Sigmoid colon (tissue), 7 donors: ENCODE measurements at places on chromosomes 3 and 15.

DNA sequence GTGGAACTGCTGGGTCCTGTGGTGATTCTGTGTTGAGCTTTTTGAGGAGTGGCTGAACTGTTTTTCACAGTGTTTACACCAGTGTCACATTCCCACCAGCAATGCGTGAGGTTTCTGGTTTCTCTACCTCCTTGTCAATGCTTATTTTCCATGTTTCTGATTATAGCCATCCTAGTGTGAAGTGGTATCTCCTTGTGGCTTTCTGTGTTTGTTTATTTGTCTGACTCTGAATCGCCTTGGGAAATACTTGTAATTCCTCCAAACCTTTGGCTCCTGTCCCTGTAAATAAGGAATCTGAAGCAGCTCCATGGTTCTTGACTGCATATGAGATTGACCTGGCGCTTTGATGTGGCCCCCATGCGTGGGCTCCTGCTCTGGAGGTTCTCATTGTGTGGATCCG lies 20.6 kb downstream of the FAN1 start:
- H3K27ac ChIP-seq, result no peak overlapping the region
- no peaks in the 10 kb centered on the region for H3K27me3 ChIP-seq
- no peak for DNase-seq
- H3K4me1 ChIP-seq, result no peaks in the 10 kb centered on the region

DNA sequence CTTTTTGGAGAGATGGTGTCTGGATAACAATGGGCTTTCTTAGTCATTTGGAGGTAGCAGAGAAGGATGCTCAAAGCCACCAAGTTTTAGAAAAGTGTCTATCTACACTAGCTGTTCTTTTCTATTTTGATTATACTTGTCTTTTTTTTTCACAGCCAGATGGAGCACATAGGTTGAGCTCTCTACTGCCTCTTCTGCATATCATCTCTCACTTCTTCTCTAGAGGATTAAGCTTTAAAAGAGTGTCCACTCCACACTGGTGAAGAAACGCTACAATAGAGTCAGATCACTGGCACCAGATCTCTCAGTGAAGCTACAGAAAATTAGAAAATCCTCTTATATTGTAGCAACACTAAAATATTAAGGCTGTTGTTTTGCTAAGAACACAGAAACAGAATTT lies 145.3 kb upstream of the MBNL1 start:
- H3K4me1 ChIP-seq, result peaks cover 37% of the 10 kb centered on the region
- no peaks in the 10 kb centered on the region for H3K27me3 ChIP-seq
- H3K27ac ChIP-seq, result no peak overlapping the region
- no peak for DNase-seq
- H3K4me3 ChIP-seq, result no peak overlapping the region
- no peaks in the 10 kb centered on the region for H3K36me3 ChIP-seq

- no peaks in the 10 kb centered on the region for H3K27me3 ChIP-seq
- DNase-seq, result peak; percentile 82
- H3K36me3 ChIP-seq, result peaks cover 2% of the 10 kb centered on the region
- peak within 1 kb of the TSS; percentile 97 for H3K4me3 ChIP-seq
Measured at GRCh38 chr3:50617096-50617791, at the start of gene MAPKAPK3. TSS of gene MAPKAPK3 (plus strand) at chr3:50617151. CDS start at chr3:50617566, 415 bp downstream.

DNA sequence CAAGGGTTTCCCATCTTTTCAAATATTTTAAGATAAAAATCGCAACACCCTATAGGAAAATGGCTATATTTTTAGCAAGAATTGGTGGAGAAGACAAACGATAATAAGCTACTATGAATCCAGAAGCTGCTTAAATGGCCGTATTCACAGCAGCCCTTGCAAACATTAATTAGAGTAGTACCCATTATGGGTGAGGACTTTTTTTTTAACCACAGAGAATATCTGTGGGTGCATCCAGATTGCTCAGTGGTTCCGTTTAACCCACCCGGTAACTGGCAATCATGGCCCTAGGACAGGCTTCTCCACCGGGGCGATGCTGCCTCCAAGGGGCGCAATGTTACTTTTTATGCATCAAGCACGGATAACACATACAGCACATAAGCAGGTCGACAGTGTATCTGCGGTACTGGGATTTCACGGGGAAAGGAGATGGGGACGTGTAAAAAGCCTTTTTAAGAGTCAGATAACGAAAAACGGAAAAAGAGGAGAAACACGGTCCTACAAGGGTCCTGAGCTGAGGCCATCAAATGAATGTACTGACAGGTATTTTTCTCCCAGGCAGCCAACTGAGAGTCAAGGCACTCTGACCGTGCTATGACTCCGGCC lies 968 bp upstream of the TMEM266 start:
- H3K27ac ChIP-seq, result no peak overlapping the region
- peak overlapping the region; percentile 45 for H3K4me3 ChIP-seq
- H3K36me3 ChIP-seq, result no peaks in the 10 kb centered on the region
- H3K27me3 ChIP-seq, result peaks cover 22% of the 10 kb centered on the region
- peaks cover 15% of the 10 kb centered on the region for H3K4me1 ChIP-seq
- no peak for DNase-seq

GRCh38 chr3:11307830-11308432 lies 35.7 kb downstream of the ATG7 start:
- no peak overlapping the region for H3K4me3 ChIP-seq
- no peaks in the 10 kb centered on the region for H3K4me1 ChIP-seq
- peaks cover 85% of the 10 kb centered on the region for H3K36me3 ChIP-seq
- no peak for DNase-seq

DNA sequence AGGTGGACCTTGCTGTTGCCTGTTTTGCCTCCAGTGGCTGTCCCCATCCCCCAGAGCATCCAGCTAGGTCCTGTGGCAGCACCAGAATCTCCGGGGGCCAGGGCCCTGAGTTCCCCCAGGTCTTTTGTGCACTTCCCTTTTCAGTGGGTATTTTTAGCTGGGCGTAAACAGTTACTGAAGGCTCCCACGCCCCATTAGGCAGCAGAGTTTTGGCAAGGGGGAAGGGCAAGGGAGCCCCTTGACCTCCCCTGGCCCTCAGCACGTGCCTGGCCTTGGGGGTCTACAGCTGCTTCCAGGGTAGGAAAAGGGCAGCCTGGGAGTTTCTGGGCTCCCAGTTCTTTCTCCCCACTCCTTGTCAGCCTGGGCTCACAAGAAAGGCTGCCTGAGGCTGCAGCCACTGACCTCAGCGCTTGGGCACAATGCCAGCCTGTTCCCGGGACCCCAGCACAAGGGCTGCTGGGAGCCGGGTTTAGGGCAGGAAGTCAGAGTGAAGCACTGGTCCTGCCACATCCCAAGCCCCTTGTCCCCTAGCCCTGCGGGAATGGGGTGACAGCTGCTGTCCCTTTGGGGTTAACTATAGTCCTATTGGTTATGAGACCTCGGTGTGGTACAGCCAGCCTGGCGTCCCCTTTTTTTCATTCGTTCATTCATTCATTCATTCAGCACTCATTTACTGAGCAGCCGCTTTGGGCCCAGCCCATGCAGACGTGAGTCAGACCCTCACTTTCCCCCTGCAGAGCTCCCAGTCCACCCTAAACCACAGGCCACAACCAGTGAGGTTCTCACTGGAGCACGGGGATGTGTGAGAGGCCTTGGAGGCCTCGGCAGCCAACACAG lies 8.4 kb downstream of the CSK start:
- H3K4me3 ChIP-seq, result no peak overlapping the region
- no peaks in the 10 kb centered on the region for H3K27me3 ChIP-seq
- H3K4me1 ChIP-seq, result no peaks in the 10 kb centered on the region
- no peaks in the 10 kb centered on the region for H3K36me3 ChIP-seq

DNA sequence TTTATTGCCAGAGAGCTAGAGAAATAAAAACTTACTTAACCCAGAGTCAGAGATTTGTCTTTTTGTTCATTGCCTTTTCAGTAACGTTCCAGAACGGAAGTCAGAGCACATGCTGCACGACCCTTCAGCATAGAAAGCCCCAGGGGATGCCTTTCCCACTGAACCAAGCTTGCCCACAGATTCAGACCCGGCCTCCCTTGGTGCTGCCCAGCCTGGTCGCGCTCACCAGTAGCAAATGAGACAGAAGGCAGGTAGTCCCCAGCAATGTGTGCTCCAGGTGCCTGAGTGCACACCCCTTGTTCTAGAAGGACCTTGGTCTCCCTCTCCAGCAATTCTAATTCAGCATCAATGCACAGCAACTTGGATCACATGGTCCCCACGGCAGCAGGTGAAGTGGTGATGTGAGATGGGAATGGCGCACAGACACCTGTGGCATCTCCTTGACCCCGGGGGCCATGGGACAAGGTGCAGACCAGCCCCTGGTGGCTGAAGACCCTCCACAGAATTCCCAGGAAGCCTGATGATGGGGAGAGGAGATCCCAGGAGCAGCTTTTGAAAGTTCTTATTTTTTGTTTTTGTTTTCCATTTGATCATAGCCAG lies 91.8 kb upstream of the IQSEC1 start:
- no peak overlapping the region for H3K27ac ChIP-seq
- H3K4me3 ChIP-seq, result no peak overlapping the region
- no peaks in the 10 kb centered on the region for H3K27me3 ChIP-seq
- no peaks in the 10 kb centered on the region for H3K4me1 ChIP-seq

DNA sequence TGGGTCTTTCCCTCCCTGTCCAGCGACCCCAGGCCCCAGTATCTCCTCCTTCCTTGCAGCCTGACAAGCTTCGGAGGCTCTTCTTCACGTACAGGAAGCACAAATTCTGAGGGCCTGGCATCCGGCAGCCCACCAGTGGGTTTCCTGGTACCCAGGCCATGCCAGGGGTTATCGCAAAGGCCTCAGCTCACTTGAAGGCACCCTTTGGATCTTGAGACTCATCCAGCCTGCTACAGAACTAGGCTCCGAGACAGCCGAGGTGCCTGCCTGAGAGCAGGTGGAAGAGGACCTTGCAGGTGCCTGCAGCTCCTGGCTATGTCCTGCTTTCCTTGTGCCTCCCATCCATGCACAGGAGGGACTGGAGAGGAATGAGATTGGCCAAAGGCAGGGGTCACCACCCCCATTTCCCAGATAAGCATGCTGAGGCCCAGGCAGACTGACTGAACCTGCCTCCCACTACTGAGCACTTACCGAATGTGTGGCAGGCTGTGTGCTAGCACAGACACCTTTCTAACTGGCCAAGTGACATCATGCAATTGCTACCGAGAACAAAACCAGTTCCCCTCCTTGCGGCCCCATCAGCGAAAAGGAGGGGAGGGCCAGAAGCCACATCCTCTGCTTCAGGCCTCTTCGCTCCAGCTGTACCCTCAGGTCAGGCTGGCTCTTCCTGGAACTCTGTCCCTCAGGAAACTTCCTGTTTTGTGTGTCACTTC lies 11.2 kb downstream of the SH2D7 start:
- H3K36me3 ChIP-seq, result no peaks in the 10 kb centered on the region
- no peak overlapping the region for H3K27ac ChIP-seq
- H3K4me3 ChIP-seq, result no peak overlapping the region

- no peaks in the 10 kb centered on the region for H3K36me3 ChIP-seq
- no peaks in the 10 kb centered on the region for H3K4me1 ChIP-seq
- no peak for DNase-seq
- H3K27me3 ChIP-seq, result no peaks in the 10 kb centered on the region
- H3K4me3 ChIP-seq, result no peak overlapping the region
- no peak overlapping the region for H3K27ac ChIP-seq
Measured at GRCh38 chr3:54257125-54257720, 134.9 kb downstream of the CACNA2D3 start.

GRCh38 chr15:62103431-62103830 lies 36.7 kb downstream of the C2CD4A start:
- H3K4me3 ChIP-seq, result no peak overlapping the region
- no peaks in the 10 kb centered on the region for H3K27me3 ChIP-seq
- no peak for DNase-seq
- H3K4me1 ChIP-seq, result no peaks in the 10 kb centered on the region

DNA sequence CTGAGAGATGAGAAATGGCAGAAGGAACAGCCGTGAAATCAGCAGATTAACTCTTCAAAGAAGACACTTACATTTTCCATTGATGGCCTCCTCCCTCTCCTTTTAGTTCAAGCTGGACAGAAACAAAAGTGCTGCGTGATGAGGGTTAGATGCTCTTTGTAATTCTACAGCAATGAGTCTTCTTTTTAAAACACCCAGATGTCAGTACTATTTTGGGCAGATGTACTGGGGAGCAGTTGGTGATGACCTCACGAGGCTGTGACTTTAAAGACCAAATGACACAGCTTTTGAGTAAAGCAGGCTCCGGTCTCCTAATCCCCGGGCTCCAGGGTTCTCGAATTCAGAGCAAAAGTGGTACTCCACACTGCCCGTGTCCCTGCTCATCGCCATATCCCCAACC lies 198.2 kb downstream of the SLCO3A1 start:
- H3K27ac ChIP-seq, result no peak overlapping the region
- H3K4me3 ChIP-seq, result no peak overlapping the region
- no peaks in the 10 kb centered on the region for H3K36me3 ChIP-seq
- no peak for DNase-seq
- no peaks in the 10 kb centered on the region for H3K27me3 ChIP-seq
- no peaks in the 10 kb centered on the region for H3K4me1 ChIP-seq

DNA sequence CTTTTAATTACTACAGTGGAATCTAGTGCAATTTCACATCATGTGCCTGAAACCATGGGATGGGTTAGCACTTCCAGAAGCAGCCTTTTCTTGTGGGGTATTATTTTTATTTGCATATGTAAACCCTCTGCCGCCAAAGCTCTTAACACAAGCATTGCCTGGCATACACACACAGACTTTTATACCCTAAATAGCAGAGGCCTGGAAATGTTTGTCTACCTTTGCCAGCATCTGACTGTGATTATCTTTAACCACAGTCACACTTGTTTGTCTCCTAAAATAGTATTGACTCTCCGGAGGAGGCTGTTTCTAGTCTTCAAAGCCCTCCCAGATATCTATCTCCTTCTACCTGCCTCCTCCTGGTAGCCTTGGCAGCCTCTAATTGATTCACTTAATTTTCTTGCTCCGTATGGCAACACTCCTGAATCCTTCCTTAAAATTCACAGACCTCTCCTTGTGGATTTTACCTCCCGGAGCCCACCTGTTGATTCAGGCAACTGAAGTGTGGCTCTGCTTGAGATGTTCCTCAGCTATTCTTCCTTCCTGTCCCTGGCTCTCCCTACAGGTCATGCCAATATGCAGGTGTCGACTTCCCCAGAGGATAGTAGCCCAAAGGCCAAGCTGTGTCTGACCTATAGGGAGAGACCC lies 127.1 kb upstream of the UMPS start:
- peaks cover 12% of the 10 kb centered on the region for H3K4me1 ChIP-seq
- no peak overlapping the region for H3K27ac ChIP-seq
- DNase-seq, result no peak
- H3K4me3 ChIP-seq, result no peak overlapping the region

- H3K4me3 ChIP-seq, result no peak overlapping the region
- no peak overlapping the region for H3K27ac ChIP-seq
- peaks cover 6% of the 10 kb centered on the region for H3K4me1 ChIP-seq
- peaks cover 99% of the 10 kb centered on the region for H3K36me3 ChIP-seq
- H3K27me3 ChIP-seq, result no peaks in the 10 kb centered on the region
Measured at GRCh38 chr15:70055601-70056051, 42.1 kb downstream of the TLE3 start.

DNA sequence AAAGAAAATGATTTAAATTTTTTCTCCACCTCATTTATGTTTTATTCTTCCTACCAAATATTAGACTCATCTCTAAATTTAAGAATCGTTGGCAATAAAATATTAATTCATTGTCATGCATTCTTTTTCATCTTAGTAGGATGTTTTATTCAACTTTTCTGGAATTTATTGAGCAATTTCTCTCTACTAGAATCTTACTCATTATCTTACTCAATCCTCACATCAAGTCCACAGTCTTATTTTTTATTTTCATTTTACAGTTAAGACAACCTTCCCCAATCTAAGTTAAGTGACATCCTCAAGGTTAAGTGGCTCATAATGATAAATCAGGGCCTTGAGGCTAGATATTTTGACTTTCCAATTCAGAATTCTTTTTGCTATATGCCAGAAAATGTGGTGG lies 15.9 kb upstream of the ALDH1A2 start:
- DNase-seq, result no peak
- H3K4me1 ChIP-seq, result no peaks in the 10 kb centered on the region
- no peak overlapping the region for H3K4me3 ChIP-seq
- H3K27ac ChIP-seq, result no peak overlapping the region
- H3K36me3 ChIP-seq, result no peaks in the 10 kb centered on the region
- H3K27me3 ChIP-seq, result no peaks in the 10 kb centered on the region

- peaks cover 21% of the 10 kb centered on the region for H3K27me3 ChIP-seq
- H3K36me3 ChIP-seq, result no peaks in the 10 kb centered on the region
- H3K4me3 ChIP-seq, result peak overlapping the region; percentile 47
Measured at GRCh38 chr3:46883054-46883829, 5.7 kb downstream of the PTH1R start.
